ENCODE measurements at places on chromosomes 13 and 19.

GRCh38 chr19:49850487-49851342 is at the start of gene PTOV1:
Gene PTOV1, plus strand, starts transcription at chr19:49851159.
- DNase-seq: peak; percentile 91

DNA sequence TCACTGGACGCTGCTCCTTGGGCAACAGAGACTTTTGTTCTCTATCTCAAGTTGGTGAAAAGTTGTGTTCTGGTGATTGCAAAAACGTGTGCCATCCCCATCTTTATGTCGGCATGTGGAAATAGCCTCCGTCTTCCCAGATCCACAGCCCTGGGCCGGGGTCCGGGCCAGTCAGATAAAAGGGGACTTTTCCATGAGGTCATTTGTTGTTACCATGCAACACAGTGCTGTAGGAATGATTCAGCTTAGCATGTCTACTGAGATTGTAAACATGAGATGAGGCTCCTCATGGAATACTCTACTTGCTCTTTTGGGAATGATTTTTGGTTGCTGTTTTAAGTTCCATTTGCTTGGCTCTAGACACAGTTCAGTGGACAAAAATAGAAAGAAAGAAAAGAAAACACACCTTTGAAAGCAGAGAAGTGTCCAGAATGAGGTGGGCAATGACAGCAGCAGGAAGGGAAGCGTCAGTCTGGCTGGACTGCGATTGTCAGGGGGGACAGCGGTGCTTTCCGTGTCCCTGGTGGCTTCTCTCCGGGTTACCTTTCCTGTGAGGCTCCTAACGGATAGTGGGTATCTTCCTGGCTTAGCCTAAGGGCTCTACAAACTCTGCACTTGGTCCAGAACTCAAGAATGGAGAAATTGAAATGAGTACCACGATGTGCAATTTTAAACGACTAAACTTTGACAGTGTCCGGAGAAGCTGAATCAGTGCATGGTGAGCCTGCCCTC is 91.6 kb downstream of the TEX29 start:
- no peak for DNase-seq

DNA sequence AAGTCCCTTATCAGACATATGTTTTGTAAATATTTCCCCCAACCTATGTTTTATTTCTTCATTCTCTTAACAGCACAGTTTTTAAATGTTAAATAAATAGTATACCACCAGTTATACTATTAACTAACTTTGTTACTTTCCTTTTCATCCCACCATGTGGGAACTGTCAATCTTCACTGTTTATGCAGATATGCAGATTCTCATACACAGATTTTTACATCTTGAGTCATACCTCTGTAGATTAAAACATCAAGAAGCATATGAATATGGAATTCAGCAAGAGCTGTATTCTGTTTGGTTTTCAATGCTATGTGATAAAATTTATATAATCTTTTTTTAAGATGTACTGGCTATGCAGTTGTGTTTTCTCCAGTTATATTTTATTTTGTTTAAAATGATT is 566.3 kb downstream of the LIG4 start:
- DNase-seq: no peak

DNA sequence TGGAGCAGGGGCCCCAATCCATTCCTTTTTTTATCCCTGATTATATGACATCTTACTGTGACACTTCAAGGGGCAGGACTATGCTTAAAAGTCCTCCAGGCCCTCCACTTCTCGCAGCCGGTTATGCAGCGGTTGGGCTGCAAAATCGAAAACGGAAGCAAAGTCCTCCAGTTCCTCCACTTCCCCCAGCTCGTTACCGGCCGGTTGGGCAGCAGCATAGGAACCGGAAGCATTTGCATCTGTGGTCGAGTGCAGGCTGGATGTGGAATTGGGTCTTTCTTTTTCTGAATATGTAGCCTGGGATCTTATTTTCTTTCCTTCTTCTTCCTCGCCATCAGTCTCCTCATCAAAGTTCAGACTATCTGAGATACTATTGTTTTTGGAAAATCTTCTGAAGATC is 46.1 kb downstream of the OXGR1 start:
- DNase-seq: no peak

DNA sequence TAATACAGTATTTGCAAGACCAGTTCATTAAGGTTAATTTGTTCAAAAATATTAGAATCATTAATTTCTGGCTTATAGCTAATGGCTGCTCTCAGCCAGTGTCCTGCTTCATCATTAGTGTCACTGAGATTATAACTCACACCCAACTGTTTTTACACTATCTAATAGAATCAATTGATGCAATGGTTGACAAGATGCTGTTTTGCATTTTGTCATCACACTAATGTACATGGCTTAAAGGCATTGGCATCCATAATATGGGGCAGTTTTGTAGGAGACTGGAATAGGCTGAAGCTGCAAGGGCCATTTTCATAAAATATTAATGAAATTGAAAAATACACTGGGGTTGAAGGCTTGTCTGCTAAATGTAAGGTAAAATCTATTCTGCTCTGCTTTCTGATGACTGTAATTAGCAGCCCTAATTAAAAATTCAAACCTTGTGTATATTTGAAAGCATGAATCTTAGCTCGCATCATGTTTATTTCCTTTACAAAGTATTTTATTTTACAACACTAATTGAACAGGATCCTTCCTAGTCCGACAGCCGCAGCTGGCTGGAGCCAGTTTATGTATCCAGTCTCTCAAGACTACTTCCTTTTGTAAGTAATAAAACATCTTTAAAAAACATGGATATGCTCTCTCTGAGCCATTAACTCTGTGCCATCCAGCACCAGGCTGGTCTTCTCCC is 296.7 kb downstream of the POU4F1 start:
- no peak for DNase-seq
